ENCODE measurements at places on chromosomes 7 and 10. TPM values are rescaled to one million over a fixed set of nuclear protein-coding genes. Genes with fewer than 3 reads are reported as not detected.

Gene ZP3
- polyA plus RNA-seq: 2.5 TPM

Gene TBC1D12
- polyA plus RNA-seq: 19.6 TPM

Gene SLC39A12
- not detected for polyA plus RNA-seq

Gene DENND2A
- polyA plus RNA-seq: 37.4 TPM

Gene CALHM3
- polyA plus RNA-seq: not detected

Gene ZNF398
- 14.8 TPM for polyA plus RNA-seq

Gene CALML3
- not detected for polyA plus RNA-seq

Gene NT5C2
- polyA plus RNA-seq: 103 TPM

Gene SYT15
- polyA plus RNA-seq: 6.3 TPM

Gene MASTL
- 14.8 TPM for polyA plus RNA-seq

Gene INHBA
- 5.5 TPM for polyA plus RNA-seq

Gene SUN3
- polyA plus RNA-seq: 0.37 TPM

Gene ZKSCAN5
- polyA plus RNA-seq: 15.3 TPM

Gene ATOH7
- polyA plus RNA-seq: 1.5 TPM

Gene CPED1
- polyA plus RNA-seq: 36.9 TPM

Gene NUTM2E
- polyA plus RNA-seq: not detected

Gene ZNF425
- 7.9 TPM for polyA plus RNA-seq

Gene SORCS3
- polyA plus RNA-seq: 2.6 TPM

Gene RPP30
- 56.1 TPM for polyA plus RNA-seq

Gene AKR1B15
- polyA plus RNA-seq: 0.11 TPM

Gene GIMAP1
- 2.0 TPM for polyA plus RNA-seq

Gene SPDYE5
- 1.0 TPM for polyA plus RNA-seq

Gene OR2A42
- 0.97 TPM for polyA plus RNA-seq

Gene GNAT3
- not detected for polyA plus RNA-seq

Gene HGF
- 3.1 TPM for polyA plus RNA-seq

Gene C7orf33
- polyA plus RNA-seq: not detected

Gene NPC1L1
- polyA plus RNA-seq: 3.2 TPM
